ENCODE measurements at places on chromosomes 6 and 20.

DNA sequence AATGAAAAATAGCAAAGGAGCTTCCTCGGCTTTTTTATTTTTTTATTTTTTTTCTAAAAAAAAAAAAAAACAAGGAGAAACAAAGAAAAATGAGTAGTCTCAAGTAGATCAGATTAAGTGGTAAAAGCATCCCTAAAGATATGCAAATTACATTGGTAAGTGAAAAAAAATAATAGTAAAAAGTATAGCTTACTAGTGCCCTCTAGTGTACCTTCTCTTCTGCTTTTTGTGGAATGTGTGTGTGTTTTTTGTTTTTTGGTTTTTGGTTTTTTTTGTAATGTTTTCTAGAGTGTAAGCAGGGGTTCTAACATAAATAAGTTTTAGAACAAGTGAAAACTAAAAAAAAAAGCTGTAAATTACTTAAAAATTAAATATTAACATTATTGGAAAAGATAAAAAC is 1062.0 kb downstream of the HACE1 start:
- no peak for DNase-seq

- DNase-seq, result no peak
These were observed 137.7 kb downstream of the LCA5 start for GRCh38 chr6:79399499-79399898.

DNA sequence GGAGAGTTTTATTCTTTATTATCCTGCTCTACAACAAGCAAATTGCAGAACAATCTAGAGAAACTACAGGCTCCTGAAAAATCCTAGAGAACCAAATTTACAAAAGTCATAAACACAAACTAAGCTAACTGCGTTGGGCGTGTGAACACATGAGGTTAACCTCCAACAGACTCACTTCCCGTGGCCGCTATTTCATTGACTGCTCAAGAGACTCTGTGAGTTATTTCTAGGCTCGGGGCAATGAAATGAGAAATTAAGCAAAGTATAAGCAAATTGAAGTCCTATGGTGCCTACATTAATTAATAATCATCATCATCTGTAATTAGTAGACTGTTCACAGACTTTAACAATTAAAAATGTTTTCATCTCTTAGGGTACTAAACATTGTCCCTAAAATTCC is 100.0 kb downstream of the MBOAT1 start:
- no peak for DNase-seq

- DNase-seq, result no peak
These were observed 98.4 kb upstream of the DUSP22 start for GRCh38 chr6:193773-194310.

DNA sequence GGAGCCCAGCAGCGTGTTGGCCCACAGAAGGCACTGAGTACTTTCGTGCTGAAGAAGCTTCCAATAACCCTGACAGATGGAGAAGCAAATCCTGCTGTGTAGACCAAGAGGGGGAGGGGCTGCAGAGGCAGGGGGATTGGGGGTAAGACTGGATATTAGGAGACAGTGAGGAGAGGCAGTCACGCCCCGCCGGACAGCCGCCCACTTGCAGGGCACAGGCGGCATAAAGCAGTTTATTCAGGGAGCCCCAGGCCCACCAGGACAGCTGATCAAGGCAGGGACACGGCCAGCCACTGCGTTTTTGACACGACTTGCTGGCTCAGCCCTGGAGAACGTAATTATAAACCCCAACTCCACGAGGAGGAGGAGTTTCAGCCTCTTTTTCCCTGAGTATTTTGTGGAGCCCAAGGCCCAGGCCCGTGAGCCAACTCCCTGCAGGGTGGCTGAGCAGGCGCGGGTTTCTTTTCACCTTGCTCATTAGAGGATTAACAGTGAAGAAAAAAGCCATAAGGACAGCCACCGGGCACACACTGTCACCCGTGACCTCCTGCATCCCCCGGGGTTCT is 177.9 kb downstream of the TFAP2C start:
- peak; percentile 75 for DNase-seq

DNA sequence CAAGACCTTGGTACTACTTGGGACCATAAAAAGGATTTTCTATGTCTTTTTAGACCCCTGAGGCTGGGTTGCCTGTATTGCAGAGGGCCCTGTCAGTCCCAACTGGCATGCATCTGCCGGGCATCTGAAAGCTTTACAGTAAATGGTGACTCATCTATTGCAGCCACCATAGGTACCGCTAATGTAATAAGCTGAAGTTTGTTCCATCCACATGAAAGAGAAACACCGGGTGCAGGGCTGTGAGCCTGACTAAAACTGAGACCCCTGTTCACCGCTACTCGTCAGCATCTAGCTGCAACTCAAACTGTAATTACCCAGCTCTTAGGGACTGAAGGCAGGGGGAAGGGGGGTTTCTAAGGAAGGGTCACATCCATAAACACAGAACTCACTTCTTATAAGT is 49.5 kb downstream of the TRERF1 start:
- no peak for DNase-seq

DNA sequence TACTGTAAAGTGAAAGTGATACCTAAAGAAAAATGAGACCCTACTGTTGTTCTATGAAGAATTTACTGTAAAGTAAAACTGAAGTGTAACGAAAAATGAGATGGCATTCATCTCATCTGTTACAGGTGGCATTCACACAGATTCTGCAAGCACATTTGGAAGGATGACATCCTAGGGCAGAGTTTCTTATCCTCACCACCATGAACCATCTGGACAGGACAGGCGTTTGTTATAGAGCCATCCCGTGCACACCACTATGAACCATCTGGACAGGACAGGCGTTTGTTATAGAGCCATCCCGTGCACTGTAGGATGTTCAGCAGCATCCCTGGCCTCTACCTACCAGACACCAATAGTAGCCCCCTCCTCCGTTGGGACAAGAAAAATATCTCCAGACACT is 294.8 kb downstream of the GMDS start:
- no peak for DNase-seq

GRCh38 chr6:127878115-127878514 is 22.7 kb downstream of the THEMIS start:
- DNase-seq, result no peak
